ENCODE measurements at places on chromosomes 6 and 20. TPM values are rescaled to one million over a fixed set of nuclear protein-coding genes. Genes with fewer than 3 reads are reported as not detected.

The TMEM170B gene
- total RNA-seq = 0.50 TPM

The MTFR2 gene
- total RNA-seq = 20.4 TPM

DNA sequence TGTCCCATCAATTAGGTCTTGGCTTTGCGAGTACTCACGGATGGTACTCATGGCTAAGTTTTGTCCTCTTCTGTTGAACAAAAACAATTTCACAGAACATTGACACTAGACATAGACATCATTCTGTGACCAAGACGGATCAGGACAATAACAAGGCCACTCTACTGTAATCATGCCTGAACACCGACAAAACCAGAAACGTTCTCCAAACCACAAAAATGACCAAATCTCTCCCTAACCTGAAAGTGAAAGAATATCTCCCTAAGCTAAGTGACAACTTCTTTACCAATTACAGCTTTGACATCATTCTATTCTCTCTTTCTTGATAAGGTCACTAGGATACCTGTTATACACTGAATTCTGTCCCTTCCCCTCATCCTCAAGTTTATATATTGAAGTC lies 40.0 kb upstream of the SLC2A12 start:
- H3K36me3 ChIP-seq = no peaks in the 10 kb centered on the region
- DNase-seq = no peak
- H3K4me1 ChIP-seq = peaks cover 7% of the 10 kb centered on the region
- H3K27me3 ChIP-seq = peaks cover 7% of the 10 kb centered on the region

GRCh38 chr6:44444853-44445252 lies 57.3 kb downstream of the CDC5L start:
- H3K4me3 ChIP-seq = no peak overlapping the region
- H3K27ac ChIP-seq = no peak overlapping the region
- H3K27me3 ChIP-seq = no peaks in the 10 kb centered on the region

GRCh38 chr20:19903168-19903811 lies 113.9 kb upstream of the NAA20 start:
- H3K27ac ChIP-seq = no peak overlapping the region
- no peak for DNase-seq
- no peak overlapping the region for H3K4me3 ChIP-seq

Data from activated CD4-positive, alpha-beta memory T cell treated with anti-CD3 and anti-CD28 coated beads, Interleukin-2, amount 10 ng/mL, durations not matched to agents 7 days and 5 days (primary cell).